Bladder microvascular endothelial cell (primary cell): ENCODE measurements at places on chromosomes 11 and 22. TPM values are rescaled to one million over a fixed set of nuclear protein-coding genes. Genes with fewer than 3 reads are reported as not detected.

GGTLC2 gene
- total RNA-seq, result not detected in 2 replicates

TBX10 gene
- total RNA-seq, result not detected in 2 replicates

POU2AF2 gene
- not detected in 2 replicates for total RNA-seq

PTPRCAP gene
- total RNA-seq, result 0.49 and 1.1 TPM in 2 replicates

CHRDL2 gene
- total RNA-seq, result not detected in 2 replicates

SSH3 gene
- total RNA-seq, result 10.0 and 14.1 TPM in 2 replicates

PGA5 gene
- not detected in 2 replicates for total RNA-seq

GAS2L1 gene
- 14.9 and 26.6 TPM in 2 replicates for total RNA-seq

RAB3IL1 gene
- total RNA-seq, result 1.6 and 2.8 TPM in 2 replicates

STARD10 gene
- 25.1 and 77.7 TPM in 2 replicates for total RNA-seq

DBX1 gene
- not detected in 2 replicates for total RNA-seq

GPHA2 gene
- not detected in 2 replicates for total RNA-seq

TLCD5 gene
- total RNA-seq, result 3.4 and 10.9 TPM in 2 replicates

CDC42BPG gene
- total RNA-seq, result 0.16 and 0.25 TPM in 2 replicates

MFRP gene
- under 0.01 TPM in 1 of 2 replicates, not detected in the other for total RNA-seq

GRIA4 gene
- not detected in 2 replicates for total RNA-seq
